Suprapubic skin (tissue), 4 donors: ENCODE measurements at places on chromosomes 7 and 10. TPM values are rescaled to one million over a fixed set of nuclear protein-coding genes. Genes with fewer than 3 reads are reported as not detected.

GRCh38 chr7:130273933-130274255 is 7.2 kb downstream of the CPA2 start:
- H3K27ac ChIP-seq, result no peak overlapping the region
- H3K4me3 ChIP-seq, result no peak overlapping the region
- no peaks in the 10 kb centered on the region for H3K36me3 ChIP-seq
- peaks cover 30% of the 10 kb centered on the region for H3K4me1 ChIP-seq
- no peaks in the 10 kb centered on the region for H3K27me3 ChIP-seq

DNA sequence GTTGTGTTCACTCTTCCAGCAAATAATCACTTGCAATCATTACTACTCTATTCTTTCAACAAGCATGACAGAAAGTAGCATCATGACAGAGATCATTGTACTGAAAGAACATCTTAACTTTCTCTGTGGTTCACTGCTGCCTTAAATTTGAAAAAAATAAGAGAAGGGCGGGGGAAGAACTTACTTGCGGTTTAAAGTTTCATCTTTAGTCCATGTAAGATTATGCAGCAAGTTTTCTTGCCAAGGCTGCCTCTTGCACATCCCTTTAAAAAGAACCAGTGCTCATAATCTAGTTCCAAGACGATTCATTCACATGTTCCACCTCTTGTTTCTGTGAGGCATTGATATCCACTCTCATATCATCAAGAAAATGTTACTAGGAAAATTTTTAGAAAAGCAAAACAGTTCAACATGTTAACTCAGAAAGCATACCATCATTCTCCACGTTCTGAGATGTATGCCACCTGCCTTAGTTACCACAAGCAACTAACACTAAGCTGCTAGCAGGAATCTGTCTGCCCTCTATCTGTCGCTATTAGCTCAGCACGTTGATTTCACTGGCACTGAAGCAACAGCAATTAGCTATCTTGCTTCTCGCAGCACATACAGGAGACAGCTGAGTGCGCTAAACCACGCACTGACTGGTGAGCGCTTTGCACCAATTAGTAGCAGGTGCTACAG is at the start of gene PCDH15:
TSS of gene PCDH15 (minus strand) at position 491 of the 681 bp plus-strand sequence. CDS start 136,969 bp downstream, outside the sequence.
- no peak for DNase-seq
- no peaks in the 10 kb centered on the region for H3K36me3 ChIP-seq

DNA sequence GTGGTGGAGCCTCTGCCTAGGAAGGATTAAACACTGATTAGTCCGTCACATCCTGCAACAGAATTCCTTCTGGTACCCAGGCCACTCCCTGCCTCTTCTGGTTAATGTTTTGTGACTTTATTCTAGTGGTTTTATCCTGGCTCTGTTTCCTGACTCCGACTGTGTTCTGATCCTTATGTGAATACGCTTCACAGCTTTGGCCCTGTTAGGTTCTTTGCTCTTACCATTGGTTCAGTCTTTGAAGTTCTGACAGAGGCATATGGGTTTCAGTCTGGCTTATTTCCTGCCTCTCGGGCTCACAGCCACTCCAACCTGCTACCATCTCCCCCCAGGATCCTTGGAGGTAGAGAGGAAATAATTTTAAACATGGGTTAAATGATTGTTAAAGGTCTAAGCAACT is 23.2 kb upstream of the FGL2 start:
- no peaks in the 10 kb centered on the region for H3K36me3 ChIP-seq
- no peak for DNase-seq
- no peaks in the 10 kb centered on the region for H3K4me1 ChIP-seq
- H3K27me3 ChIP-seq, result no peaks in the 10 kb centered on the region

DNA sequence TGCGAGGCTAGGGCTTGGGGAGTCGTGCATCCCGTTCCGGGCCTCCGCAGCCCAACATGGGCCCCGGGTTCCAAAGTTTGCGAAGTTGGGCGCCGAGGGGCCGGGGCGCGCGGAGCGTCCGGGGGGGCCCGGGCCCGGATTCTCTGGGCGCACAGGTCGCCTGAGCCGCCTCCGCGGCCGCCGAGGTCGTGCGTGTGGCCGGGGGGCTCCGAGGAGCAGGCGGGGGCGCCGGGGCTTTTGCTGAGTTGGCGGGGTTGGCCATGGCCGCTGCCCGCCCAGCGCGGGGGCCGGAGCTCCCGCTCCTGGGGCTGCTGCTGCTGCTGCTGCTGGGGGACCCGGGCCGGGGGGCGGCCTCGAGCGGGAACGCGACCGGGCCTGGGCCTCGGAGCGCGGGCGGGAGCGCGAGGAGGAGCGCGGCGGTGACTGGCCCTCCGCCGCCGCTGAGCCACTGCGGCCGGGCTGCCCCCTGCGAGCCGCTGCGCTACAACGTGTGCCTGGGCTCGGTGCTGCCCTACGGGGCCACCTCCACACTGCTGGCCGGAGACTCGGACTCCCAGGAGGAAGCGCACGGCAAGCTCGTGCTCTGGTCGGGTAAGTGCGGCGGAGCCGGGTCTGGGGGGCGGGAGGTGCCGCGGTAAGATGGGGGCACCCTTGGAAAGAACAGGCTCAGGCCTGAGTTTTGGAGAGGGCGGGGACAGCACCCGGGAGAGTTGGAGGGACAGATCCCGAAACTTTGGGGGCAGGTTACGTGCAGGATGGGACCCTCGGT is 643 bp downstream of the SMO start:
- peak overlapping the region; percentile 88 for H3K4me3 ChIP-seq
- DNase-seq, result no peak
- peaks cover 40% of the 10 kb centered on the region for H3K4me1 ChIP-seq
- no peaks in the 10 kb centered on the region for H3K27me3 ChIP-seq
- H3K27ac ChIP-seq, result peak overlapping the region; percentile 28

- H3K36me3 ChIP-seq, result no peaks in the 10 kb centered on the region
- no peak for DNase-seq
- H3K27ac ChIP-seq, result no peak overlapping the region
- H3K4me1 ChIP-seq, result no peaks in the 10 kb centered on the region
- H3K27me3 ChIP-seq, result no peaks in the 10 kb centered on the region
Observed at GRCh38 chr7:91033574-91033973, 230.7 kb upstream of the FZD1 start.

GRCh38 chr10:97320480-97321031 is 1.5 kb downstream of the FRAT1 start:
- peak overlapping the region; percentile 86 for H3K4me3 ChIP-seq
- H3K27me3 ChIP-seq, result no peaks in the 10 kb centered on the region
- peaks cover 29% of the 10 kb centered on the region for H3K4me1 ChIP-seq
- H3K27ac ChIP-seq, result peak overlapping the region; percentile 98

GRCh38 chr7:82745820-82746219 is 302.2 kb upstream of the CACNA2D1 start:
- DNase-seq, result no peak
- H3K4me3 ChIP-seq, result no peak overlapping the region
- no peaks in the 10 kb centered on the region for H3K36me3 ChIP-seq
- H3K27ac ChIP-seq, result no peak overlapping the region

- no peak overlapping the region for H3K4me3 ChIP-seq
- DNase-seq, result no peak
- H3K36me3 ChIP-seq, result no peaks in the 10 kb centered on the region
- no peaks in the 10 kb centered on the region for H3K4me1 ChIP-seq
Observed at GRCh38 chr7:26584987-26585665, 279.3 kb downstream of the SKAP2 start.

NKX1-2 gene
- 3.3 TPM for total RNA-seq

- H3K27ac ChIP-seq, result no peak overlapping the region
- no peak overlapping the region for H3K4me3 ChIP-seq
- H3K27me3 ChIP-seq, result no peaks in the 10 kb centered on the region
- H3K36me3 ChIP-seq, result no peaks in the 10 kb centered on the region
Observed at GRCh38 chr10:44244745-44245600, 139.9 kb downstream of the CXCL12 start.

DNA sequence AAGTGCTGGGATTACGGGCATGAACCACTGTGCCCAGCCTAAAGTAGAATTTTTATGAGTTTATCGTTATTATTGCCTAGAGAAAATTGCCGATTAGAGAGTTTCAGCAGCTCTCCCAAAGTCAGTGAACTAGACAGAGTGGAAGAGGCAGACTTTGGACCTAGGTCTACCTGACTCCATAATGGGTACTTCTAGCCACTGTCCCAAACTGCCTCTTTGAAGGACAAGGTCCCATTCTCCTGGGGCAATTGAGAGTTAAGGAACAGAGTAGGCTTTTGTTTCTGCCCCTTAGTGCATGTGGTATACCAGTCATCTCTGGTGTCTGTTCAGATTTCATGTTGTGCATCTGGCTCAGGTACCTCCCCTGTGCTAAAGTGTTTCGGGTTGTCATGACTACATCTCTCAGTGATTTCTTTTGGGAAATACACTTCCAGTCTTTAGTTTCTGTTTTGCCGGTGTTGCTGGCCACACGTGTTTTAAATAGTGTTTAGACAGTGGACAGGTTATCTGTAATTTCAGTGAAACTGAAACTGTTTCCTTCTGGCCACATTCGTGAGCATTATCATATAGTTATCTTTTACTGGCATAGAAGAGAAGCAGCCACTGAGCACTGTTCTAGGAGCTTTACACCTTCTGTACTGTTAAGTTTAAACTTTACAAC is 4.7 kb downstream of the TMEM236 start:
- no peaks in the 10 kb centered on the region for H3K4me1 ChIP-seq
- no peaks in the 10 kb centered on the region for H3K36me3 ChIP-seq
- no peak overlapping the region for H3K27ac ChIP-seq
- no peak for DNase-seq

NPS gene
- not detected for total RNA-seq

C10orf67 gene
- total RNA-seq, result 1.4 TPM

DNA sequence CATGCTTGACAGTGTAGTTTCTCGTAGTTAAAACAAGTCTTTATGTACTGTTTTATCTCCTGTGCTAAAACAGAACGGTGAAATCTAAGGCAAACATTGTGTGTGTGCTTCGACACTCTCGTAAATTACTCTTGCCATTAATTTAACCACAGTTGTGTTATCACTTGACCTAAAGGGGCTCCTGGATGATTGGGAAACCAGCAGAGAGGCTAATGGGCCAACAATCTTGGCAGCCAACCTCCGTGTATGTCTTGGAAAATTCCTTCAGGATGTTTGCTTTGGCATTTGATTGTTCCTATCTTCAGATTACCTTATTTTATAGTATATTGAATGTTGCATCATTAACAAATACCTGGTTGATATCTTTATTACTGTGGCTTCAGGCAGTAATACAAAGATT is 409.5 kb downstream of the SDK1 start:
- H3K4me3 ChIP-seq, result no peak overlapping the region
- no peak for DNase-seq
- H3K27me3 ChIP-seq, result no peaks in the 10 kb centered on the region
- no peaks in the 10 kb centered on the region for H3K36me3 ChIP-seq

CHST3 gene
- 17.9 TPM for total RNA-seq

GRCh38 chr10:24938525-24938924 is 13.9 kb downstream of the PRTFDC1 start:
- no peak for DNase-seq
- H3K4me3 ChIP-seq, result no peak overlapping the region
- no peaks in the 10 kb centered on the region for H3K27me3 ChIP-seq
- no peaks in the 10 kb centered on the region for H3K4me1 ChIP-seq
- H3K36me3 ChIP-seq, result no peaks in the 10 kb centered on the region

GIMAP4 gene
- 6.6 TPM for total RNA-seq

- H3K27ac ChIP-seq, result no peak overlapping the region
- H3K27me3 ChIP-seq, result no peaks in the 10 kb centered on the region
- peak; percentile 80 for DNase-seq
- peaks cover 6% of the 10 kb centered on the region for H3K4me1 ChIP-seq
- no peak overlapping the region for H3K4me3 ChIP-seq
Observed at GRCh38 chr10:71805776-71806703, 32.7 kb upstream of the VSIR start.
